Activated CD4-positive, alpha-beta T cell treated with anti-CD3 and anti-CD28 coated beads, Interleukin-2, amount 10 ng/mL, durations not matched to agents 24 days and 14 days (primary cell): ENCODE measurements at places on chromosomes 3 and 15.

GRCh38 chr3:127964816-127965215 lies 49.8 kb downstream of the KBTBD12 start:
- no peak for DNase-seq

GRCh38 chr3:66593978-66594377 lies 93.2 kb upstream of the LRIG1 start:
- no peak for DNase-seq

- peak; percentile 83 for DNase-seq
Observed at GRCh38 chr15:72783004-72783639, 436 bp downstream of the ADPGK start.

GRCh38 chr15:68676926-68677325 lies 98.1 kb downstream of the CORO2B start:
- no peak for DNase-seq

DNA sequence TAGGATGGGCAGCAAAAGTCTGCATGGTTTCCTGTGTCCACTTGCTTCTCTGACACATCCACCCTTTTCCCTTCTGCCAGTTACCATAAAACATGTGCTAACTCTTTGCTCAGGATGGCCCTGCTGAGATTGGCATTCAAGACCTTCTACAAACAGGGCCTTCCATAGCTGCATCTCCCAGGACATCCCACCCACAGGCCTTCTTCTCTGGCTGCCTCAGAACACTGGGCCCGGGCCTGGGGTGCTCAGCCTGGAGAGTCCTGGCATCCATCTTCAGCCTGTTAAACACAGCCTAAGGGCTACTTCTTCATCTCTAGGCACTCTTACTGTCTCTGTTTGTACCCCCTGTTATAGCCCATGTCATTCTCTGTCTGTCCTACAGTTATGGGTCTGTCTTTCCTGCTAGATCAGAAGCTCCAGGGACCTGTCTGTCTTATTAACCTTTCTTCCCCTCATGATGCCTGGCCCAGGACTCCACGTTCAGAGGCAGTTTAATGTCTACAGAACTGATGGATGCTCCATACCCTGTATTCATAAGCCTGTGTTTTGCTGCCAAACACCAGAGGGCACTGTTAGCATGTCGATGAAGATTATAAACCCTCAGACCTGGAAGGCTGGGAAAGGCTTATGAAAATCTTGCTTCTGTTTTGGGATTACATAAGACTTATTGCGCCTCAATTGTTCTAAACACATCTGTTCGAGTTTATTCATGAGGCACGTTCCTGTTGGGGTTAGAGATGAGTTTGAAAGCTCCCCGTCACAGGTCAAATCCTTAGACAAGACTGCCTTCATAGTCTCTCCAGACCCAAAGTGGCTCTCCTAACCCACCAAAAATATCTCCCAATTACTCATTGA lies 16.5 kb downstream of the SEMA3G start:
- peak; percentile 82 for DNase-seq

DNA sequence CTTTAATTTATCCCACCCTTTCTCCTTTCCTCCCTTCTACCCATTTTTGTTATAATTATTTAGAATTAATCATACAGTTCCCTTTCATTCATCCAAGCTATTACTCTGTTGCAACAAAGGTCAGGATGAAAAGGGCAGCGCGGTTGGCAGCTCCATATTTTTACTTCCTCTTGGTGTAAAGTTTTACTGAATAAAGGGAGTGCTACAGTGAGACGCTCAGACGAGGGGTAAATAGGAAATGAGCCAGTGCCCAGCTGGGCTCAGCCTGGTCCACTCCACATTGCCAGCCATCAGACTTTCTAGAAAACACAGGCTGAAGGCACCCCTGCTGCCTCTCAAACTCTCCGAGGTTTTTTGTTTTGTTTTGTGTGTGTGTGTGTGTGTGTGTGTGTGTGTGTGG lies 21.9 kb upstream of the ZBTB38 start:
- no peak for DNase-seq

DNA sequence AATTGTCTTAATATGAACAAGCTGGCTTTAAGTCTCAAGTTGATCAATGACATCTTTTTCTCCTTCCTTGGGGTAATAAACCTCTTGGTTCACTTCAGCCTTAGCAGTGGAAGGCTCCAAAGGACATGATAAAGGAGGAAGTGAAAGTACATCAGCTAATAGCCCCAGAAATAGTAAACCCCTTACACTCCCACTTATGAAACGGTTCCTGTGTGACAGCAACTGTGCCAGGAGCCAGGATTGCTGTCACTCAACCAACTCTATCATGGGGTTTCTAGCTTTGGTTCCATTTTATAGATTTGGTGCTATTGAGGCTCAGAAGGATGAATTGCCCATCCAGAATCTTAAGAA lies 216.7 kb downstream of the ABHD5 start:
- DNase-seq: no peak

DNA sequence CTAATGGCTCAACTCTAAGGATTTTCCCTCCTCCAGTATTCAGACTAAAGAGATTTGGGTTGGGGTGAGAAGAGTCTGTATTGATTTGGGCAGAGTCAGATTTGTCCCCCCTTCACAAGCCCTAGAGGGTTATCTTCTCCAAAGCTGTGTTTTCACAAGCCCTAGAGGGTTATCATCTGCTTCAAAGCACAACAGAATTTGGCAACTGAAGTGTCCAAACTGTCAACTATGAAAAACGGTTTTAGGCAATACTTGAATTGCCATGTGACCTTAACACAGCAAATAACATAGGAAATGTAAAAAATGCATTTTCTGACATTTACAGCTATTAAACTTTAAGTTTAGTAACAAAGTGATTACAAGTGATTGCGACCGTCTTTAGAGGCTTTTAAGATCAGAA lies 119.9 kb downstream of the IMPG2 start:
- no peak for DNase-seq

- no peak for DNase-seq
Observed at GRCh38 chr3:9781978-9782603, 10.2 kb downstream of the TADA3 start.

DNA sequence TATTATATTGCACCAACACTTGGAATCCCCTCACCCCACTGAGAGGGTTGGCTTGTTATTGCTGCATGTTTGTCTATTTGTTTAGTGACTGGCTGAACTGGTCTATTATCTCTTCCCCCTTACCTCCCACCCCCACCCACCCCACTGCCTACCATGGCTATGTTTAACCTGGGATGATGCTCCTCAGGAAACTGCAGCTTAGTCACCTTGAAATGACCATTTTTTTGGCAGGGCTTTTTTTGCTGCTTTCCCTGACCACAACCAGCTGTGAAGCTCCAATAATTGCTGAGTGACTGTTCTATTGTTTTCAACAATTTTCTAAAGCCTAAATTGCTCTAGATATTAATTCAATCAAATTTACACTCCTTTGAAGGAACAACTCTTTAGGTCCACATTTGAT lies 137.9 kb upstream of the CADM2 start:
- no peak for DNase-seq

- DNase-seq: no peak
Observed at GRCh38 chr15:66595332-66595731, 29.5 kb upstream of the LCTL start.

GRCh38 chr3:176055836-176056235 lies 1141.4 kb downstream of the TBL1XR1 start:
- DNase-seq: no peak

- peak; percentile 70 for DNase-seq
Observed at GRCh38 chr3:59388555-59389270, 338.9 kb upstream of the CFAP20DC start.
